ENCODE measurements at places on chromosomes 12 and 14.

GRCh38 chr12:70609739-70610491, 27.3 kb downstream of the PTPRB start:
- no peak for DNase-seq

DNA sequence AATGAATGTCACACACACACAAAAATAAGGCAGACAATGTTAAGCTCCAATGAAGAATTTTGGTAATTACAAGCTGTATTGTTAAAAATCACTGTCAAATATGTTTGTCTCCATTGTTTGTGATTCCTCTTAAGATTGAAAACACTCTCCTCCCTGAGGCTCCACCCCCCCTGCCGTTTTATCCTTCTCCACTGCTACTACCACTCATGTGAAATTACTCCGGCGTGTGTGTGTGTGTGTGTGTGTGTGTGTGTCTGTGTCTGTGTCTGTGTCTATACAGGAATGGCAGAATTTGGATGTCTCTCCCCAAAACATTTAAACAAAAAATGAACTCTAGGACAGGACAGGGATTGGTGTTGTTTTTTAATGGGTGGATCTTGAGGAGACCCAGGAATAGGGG, 365.1 kb upstream of the DIO2 start:
- no peak for DNase-seq

DNA sequence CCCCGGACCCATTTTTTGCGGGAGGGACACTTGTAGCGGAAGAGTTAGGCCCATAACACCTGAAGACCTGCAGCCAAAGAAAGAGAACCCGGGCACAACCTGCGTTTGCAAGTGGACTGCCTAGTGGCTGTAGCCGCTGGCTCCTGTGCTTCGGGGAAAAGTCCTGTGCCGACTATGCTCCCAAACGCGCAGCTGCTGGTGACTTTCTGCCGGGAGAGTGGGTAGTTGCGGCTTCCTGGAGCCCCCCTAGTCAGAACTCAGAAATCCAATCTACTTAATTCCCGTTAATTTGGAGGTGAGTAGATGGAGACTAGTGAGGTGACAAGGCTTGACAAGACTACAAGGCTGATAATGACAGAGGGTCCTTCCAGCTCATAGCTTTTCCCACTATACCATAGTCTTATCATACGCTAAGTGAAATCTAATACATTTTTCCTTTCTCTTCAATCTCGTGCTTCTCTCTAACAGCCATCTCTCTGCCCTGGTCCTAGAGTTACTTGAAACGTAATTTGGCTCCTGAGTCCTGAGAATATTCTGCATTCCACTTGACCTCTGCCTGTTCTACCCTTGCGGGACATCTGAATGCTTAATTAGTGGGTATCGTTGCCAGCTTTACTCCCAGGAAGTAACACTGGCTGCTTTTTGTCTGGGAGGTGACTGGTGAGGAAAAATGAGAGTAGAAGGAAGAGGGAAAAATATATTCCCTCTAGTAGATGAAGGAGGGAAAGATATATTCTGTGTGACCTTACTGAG, 556 bp downstream of the MTHFD1 start:
- no peak for DNase-seq

DNA sequence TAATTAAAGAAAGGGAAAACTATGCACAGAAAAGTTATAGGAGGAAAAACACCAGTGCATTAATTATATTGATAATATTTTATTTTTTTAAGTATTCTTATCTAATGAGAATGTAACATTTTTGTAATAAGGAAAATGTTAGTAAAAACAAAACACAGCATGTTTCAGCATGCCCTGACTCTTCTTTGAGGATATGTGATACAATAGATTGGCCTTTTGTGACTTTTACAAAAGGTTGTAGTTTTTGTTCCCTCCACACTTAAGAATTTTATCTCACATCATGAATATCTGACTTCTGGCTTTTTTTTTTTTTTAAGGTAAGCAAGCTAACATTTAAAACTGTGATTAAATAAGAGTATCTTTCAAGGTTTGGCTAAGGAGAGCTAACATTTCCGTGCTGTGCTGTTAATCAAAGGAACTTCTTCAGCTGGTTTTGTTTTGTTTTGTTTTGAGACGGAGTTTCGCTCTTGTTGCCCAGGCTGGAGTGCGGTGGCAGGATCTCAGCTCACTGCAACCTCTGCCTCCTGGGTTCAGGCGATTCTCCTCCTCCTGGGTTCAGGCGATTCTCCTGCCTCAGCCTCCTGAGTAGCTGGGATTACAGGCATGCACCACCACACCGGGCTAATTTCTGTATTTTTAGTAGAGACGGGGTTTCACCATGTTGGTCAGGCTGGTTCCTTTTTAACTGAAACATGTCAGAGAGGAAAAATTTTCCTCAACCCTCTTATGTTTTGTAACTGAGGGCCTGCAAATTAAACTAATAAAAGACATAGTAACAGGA, 30.8 kb upstream of the RESF1 start:
- DNase-seq: no peak

DNA sequence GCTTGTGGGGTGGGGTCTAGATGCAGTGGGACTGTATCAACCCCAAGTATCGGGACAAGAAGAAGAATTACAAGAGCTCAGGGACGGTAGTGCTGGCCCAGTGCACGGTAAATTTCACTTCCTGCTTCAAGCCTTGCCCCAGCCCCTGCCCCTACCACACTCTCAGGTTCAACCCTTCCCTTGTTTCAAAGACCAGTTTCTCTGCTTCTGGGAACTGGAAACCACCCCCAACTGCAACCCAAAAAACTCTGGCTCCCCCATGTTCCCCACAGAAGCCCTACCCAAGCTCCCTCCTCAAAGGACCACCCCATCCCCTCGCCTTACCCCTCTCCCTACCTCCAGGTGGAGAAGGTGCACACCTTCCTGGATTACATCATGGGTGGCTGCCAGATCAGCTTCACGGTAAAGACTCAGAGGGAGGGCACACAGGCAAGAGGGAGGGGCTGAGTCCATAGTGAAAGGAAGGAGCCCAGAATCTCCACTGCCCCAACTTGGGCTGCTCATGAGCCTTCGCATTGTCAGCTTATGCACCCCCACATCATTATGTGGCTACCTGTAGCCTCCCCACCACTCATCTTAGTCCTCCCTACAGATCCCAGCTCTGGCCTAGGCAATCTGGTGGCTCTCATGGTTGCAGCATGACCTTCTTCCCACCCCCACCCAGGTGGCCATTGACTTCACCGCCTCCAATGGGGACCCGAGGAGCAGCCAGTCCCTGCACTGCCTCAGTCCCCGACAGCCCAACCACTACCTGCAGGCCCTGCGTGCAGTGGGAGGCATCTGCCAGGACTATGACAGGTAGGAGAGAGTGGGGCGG, 4.3 kb downstream of the CPNE6 start:
- no peak for DNase-seq

- no peak for DNase-seq
Measured at GRCh38 chr12:45669093-45669492, 60.4 kb upstream of the ARID2 start.

GRCh38 chr12:111056618-111057521, 136.5 kb upstream of the MYL2 start:
- no peak for DNase-seq

- no peak for DNase-seq
Measured at GRCh38 chr12:31362115-31362758, 36.3 kb upstream of the SINHCAF start.

GRCh38 chr12:106115440-106115839, 23.3 kb downstream of the NUAK1 start:
- no peak for DNase-seq

- no peak for DNase-seq
Measured at GRCh38 chr14:23559926-23560520, 4.0 kb downstream of the THTPA start.

GRCh38 chr14:24055971-24056799, 4.4 kb downstream of the CARMIL3 start:
- no peak for DNase-seq

GRCh38 chr12:95767703-95768102, 22.9 kb downstream of the NTN4 start:
- no peak for DNase-seq

DNA sequence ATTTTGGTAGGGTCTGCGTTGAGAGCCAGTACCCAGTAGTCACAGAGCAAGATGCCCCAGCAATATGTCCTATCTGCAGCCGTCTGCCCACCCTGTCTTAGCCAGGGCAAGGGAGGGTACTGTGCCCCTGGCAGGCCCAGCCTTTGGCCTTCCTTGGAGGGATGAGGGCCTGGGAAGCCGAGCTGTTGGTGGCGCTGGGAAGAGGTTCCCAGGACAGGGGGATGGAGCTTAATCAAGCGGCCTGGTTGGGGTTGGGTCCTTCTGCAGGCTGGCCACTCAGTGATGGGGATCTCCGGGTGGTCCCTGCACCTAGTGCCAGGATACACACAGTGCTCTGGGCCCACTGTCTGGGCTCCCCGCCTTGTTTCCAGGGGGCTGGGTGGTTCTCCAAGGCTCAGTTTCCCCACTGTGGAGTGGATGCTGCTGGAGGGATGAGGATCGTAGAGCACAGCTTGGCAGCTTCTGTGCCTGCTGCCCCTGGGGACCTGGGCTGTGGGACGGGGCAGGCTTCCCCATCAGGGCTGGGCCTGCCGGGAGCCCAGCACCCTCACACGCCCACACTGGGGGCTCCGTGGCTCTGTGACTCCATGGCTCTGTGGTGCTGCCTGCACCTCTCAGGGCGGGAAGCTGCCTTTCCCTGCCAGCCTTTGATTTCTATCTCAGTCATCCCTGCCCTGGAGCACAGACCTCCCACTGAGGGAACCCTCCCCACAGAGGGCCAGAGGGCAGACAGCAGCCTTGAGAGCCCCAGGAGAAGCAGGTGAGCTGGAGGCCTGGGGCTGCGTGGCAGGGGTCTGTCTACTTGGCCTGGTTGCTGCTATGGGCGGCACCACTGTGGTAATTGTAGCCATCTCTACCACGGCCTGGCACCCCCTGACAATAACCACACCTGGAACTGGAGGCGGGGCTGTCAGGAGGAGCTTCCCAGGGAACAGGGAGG, 357.0 kb downstream of the TMEM121 start:
- no peak for DNase-seq

GRCh38 chr12:632102-632696, 31.0 kb downstream of the NINJ2 start:
- no peak for DNase-seq

GRCh38 chr14:87175175-87175574, 817.8 kb downstream of the GALC start:
- DNase-seq: no peak

- no peak for DNase-seq
Measured at GRCh38 chr12:89354612-89355067, 2.3 kb upstream of the DUSP6 start.

GRCh38 chr12:91833780-91834359, 311.8 kb downstream of the BTG1 start:
- DNase-seq: no peak

DNA sequence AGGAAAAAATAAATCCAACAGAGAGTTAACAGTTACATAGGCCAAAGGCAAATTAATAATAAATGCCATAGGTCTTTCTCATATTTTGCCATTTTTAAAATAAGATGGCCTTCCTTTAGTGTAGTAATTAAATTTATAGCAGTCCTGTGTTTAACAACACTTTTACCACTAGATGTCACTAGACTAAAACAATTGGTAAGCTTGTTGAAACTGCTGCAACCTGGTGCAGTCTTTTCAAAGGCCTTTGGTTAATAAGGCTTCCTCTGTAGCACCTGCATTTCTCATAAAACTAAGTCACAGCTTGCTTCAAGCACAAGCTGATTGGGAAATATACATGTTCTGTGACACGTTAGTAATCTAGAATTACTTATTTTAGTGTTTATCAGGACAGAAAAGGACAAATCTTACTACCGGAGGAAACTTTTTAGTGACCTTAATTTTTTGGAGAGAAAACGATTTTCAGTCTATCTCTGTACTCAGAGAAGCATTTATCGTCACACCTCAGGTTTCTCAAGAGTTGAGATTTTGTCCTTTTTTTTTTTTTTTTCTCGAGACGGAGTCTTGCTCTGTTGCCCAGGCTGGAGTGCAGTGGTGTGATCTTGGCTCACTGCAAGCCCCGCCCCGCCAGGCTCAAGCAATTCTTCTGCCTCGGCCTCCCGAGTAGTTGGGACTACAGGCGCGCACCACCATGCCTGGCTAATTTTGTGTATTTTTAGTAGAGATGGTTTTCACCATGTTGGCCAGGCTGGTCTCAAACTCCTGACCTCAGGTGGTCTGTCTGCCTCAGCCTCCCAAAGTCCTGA, 20.0 kb downstream of the BORCS5 start:
- no peak for DNase-seq

- DNase-seq: peak; percentile 61
Measured at GRCh38 chr12:51814311-51815088, 34.0 kb downstream of the FIGNL2 start.

GRCh38 chr12:103820361-103820760, 20.7 kb downstream of the NT5DC3 start:
- no peak for DNase-seq

DNA sequence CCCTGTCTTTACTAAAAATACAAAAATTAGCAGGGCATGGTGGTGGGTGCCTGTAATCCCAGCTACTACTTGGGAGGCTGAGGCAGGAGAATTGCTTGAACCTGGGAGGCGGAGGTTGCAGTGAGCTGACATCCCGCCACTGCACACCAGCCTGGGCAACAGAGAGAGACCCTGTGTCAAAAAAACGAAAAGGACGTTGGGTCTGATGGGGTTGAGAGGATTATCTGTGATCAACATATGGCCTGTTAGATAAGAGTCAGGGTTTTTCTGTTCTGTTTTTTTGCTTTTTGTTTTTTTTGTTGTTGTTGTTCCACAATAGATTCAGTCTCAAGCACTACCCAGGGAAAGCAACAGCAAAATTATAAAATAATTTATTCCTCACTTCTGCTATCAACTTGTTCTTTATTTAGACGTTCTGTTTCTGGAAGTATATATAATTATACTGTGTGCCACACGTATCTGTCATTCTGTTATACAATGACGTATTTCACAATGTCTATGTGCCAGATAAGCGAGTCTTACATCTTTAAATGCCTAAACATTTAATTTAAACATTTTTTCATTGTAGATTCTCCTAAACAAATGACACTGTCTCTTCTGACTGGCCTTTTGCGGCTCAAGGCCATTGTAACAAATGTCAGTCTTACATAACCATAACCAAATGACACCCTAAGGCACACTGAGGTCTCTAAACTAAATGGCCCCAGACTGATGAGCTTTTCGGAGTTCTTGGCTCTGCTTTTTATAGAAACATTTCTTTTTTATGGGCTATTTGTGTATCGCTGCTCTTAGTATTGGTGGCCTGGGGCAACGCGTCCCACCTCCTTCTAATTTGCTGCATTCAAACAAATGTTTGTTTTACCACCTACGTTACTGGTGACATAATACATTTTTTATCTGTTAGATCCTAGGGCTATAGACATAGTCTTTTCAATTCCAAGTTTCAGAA, 7.2 kb upstream of the P2RX4 start:
- DNase-seq: no peak

Measured in nucleus accumbens (tissue), 56 donors.